Psoas muscle (tissue), 8 donors: ENCODE measurements at places on chromosomes 2 and 18. TPM values are rescaled to one million over a fixed set of nuclear protein-coding genes. Genes with fewer than 3 reads are reported as not detected.

DNA sequence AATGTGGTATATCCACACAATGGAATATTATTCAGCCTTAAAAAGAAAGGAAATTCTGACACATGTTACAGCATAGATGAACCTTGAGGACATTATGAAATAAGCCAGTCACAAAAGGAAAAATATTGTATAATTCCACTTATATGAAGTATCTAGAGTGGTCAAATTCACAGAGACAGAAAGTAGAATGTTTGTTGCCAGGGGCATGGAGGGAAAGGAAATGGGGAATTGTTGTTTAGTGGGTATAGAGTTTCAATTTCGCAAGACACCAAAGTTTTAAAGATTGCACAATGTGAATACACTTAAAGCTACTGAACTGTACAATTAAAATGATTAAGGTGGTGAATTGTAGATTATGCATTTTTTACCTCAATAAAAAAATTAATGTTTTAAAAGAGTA is 92.9 kb downstream of the TXNL1 start:
- no peak for DNase-seq

KANSL3 gene
- total RNA-seq = 55.3 TPM

DNA sequence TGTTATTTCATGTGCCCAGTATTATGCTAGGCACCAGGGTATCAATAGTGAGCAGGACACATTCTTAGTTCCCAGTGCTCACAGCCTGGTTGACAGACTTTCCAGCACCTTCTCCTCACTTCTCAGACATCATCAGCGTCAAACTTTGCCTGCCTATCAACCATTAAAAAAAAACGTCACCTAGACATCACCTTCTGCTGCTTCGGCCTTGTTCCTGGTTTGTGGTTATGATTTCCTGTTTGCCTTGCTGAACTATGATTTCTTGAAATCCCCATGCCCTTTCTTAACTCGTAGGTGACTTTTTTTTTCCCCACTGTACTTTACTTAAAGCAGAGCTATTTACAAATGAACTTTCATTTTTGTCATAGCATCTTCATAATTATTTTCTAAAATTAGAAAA is 60.4 kb upstream of the NABP1 start:
- no peak for DNase-seq

GRCh38 chr2:188974164-188974563 is at the start of gene COL3A1:
Gene COL3A1, plus strand, starts transcription at chr2:188974373. Its CDS starts 117 bp downstream, at chr2:188974490.
- DNase-seq = peak; percentile 50

GRCh38 chr2:31694444-31694843 is 113.7 kb upstream of the SRD5A2 start:
- no peak for DNase-seq

- no peak for DNase-seq
Measured at GRCh38 chr2:187390891-187391290, 57.2 kb downstream of the CALCRL start.

FARP2 gene
- 17.7 TPM for total RNA-seq

DNA sequence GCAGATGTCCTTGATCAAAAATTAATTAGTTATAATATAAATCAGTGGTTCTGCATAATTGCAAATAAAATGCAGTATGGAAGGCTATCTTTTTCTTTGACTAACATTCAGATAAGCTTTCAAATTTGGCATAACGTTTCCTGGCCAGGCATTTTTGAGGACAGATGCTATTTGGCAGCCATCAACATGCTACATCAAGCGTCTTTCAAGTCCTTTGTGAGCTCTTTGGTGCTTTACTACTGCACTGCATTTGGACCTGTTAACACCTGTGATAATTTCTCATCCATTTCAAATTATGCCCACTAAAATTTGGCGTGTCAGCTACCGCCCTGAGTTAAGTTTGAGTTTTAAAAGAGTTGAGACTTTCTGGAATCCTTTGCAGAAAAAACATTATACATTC is 545.7 kb downstream of the STK39 start:
- DNase-seq = no peak

GRCh38 chr2:173221132-173221695 is 133.5 kb upstream of the CDCA7 start:
- no peak for DNase-seq

DNA sequence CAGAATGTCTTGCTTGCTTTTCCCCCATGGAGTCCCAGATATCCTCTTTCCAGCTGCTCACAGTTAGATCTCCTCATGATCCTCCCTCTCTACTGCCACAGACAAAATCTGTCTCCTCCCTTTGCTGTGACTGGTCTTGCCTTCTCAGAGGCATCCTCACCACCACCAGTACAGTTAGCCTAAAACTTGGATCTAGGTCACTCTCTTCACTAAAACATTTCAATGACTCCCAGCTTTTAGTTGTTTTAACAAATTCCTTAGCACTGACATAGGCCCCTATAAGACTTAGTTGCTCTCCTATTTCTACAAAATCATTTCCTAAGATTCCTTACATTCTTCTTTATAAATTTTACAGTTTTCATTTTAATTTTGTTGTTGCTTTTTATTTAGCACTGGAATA is 734.2 kb upstream of the CHAC2 start:
- no peak for DNase-seq

GRCh38 chr2:63856303-63856603 is 14.6 kb downstream of the UGP2 start:
- DNase-seq = no peak

GRCh38 chr2:15223887-15224286 is 337.2 kb downstream of the NBAS start:
- no peak for DNase-seq

GRCh38 chr18:34649080-34649479 is 61.0 kb upstream of the DTNA start:
- no peak for DNase-seq

DNA sequence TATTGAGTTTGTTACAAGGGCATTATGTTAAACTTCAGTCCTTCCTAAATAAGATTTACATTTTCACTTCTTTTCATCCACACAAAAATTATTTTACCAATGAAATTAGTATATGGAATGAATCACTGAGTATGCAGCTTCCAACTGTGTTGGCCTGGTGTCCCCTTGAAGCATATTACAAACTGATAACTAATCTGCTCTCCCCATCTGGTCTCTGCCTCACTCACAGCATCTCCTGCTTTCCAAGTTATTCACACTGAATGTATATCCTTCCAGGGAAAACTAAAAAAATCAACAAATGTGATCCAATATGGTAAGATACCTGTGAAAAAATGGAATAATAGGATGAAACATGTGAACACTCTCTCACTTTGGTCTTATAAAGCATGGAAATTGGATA is 90.0 kb upstream of the NYAP2 start:
- no peak for DNase-seq

DNA sequence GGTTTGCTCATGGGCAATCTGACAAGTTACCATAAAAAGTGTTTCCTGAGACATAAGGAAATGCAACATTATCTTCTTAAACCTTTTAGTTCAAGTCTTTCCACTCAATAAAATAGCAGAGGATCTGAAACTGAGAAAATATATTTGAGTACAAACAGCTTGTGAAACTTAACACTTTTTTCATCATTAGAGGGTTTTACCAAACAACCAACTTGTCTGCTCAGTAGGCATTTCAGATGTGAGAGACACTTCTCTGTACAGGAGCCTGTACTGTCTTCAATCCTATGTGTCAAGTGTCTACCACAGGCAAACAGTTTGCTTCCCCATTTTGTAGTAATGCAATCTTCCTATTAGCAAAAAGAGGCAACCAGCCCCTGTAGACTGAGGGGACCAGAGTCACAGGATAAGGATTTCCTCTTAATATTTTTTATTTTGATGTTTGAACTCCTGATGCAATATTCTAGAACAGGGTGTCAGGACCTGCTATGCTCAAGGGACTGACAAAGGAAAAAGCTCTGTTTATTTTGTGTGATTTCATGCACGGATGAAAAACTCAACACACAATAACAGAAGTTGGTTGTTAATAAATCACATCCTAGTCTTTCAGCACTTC is 159.1 kb upstream of the LHCGR start:
- no peak for DNase-seq

DNA sequence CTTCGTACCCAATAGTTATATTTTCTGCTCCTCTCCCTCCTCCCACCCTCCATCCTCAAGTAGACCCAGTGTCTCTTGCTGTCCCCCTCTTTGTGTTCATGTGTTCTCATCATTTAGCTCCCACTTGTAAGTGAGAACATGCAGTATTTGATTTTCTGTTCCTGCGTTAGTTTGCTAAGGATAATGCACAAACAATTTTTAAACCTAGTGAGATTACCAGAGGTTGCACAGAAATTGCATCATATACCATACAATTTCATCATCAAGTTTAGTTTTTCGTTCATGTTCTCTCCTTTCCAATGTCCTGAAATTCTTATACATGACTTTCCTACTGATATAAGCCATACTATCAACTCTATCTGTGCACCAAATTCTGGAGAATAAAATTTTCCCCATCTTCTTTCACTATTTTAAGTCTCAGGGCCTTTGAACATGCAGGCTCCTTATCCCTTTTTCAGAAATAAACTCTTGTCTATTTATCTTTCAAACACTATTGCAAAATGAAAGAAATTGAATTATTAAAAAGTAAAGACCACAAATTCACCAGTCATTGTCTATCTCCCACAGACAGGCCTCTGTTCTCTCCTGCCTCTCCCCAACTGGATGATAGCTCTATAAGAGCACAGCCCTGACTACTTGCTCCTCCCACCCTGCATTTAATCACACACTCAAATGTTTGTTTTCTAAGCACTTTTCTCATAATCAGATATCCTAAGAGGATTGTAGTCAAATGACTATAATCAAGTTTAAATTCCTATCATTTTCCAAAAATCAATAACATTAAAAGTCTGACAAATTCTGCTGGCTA is 27.2 kb upstream of the B4GALT6 start:
- DNase-seq = no peak

DNA sequence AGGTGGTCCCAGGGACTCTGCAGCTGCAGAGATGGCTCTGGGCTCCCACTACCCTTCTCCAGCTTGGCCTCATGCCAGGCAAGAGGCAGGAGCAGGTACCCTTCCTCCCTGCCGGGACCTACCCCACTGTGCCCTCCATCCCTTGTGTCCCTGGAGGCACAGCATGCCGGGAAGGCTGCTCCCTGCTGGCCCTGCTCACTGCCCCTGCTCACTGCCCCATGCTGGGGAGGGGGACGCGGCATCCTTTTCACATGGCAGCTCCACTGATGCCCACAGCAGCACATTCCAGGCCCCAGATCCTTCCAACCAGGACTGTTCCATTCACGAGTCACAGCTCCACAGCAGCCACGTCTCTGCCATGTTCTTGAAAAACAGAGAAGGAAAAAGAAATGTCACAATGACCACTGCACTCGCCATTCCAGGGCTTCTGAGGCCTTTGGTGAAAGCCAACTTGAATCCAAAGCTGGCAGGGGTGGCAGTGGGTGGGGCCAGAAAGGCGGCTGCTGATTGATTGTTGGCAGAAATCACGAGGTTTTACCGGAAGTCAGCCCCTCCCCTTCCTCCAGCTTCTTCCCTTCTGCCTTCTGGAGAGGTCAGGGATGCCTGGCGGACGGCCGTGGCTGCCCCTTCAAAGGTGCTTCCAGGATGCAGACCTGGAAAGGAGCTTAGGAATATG is 268.0 kb downstream of the CYP26B1 start:
- peak; percentile 68 for DNase-seq

DNA sequence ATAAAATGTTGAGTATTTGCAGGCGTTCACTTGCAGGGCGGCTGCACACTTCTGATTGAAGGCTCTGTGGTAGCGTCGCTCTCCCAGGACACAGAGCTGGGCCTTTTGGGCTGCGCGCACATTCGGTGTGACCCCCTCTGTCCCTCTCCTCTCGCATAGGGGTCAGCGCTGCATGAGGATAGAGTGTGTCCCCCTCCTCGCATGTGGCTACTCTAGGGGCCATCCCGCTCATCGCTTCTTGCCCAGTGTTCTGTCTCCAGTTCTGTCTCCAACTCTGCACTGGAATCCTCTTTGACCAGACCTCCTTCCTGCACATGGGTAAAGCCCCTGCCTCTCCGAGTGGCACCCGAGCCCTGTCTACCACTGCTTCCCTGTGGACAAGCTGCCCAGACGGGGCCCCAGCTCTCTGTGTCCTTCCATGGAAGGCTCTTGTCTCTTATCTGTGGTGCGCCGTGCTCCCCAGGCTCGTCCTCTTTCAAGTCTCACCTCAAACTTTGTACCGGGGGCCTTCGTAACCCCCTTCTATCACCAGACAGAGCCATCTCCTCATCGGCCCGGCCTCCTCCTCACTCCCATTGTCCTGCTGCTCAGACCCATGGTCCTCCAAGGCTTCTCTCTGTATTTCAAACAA is 278.0 kb upstream of the HDAC4 start:
- DNase-seq = no peak

DNA sequence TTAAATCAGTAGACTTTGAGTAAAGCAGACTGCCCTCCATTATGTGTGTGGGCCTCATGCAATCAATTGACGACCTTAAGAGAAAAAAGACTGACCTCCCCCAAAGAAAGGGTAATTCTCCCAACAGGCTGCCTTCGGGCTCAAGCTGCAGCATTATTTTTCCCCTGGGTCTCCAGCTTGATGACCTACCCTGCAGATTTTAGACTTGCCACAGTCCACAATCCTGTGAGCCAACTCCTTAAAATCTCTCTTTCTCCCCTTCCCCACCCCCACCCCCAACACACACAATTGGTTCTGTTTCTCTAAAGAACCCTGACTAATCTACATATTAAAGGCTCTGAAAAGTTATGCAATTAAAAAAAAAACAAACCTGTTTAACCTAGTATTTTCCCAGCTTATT is 89.4 kb downstream of the RNF152 start:
- no peak for DNase-seq

DUSP2 gene
- total RNA-seq = 1.4 TPM

HSBP1L1 gene
- 8.1 TPM for total RNA-seq

PDE1A gene
- total RNA-seq = 1.5 TPM

ST6GAL2 gene
- not detected for total RNA-seq

CROCC2 gene
- not detected for total RNA-seq

SERPINB4 gene
- not detected for total RNA-seq

DNA sequence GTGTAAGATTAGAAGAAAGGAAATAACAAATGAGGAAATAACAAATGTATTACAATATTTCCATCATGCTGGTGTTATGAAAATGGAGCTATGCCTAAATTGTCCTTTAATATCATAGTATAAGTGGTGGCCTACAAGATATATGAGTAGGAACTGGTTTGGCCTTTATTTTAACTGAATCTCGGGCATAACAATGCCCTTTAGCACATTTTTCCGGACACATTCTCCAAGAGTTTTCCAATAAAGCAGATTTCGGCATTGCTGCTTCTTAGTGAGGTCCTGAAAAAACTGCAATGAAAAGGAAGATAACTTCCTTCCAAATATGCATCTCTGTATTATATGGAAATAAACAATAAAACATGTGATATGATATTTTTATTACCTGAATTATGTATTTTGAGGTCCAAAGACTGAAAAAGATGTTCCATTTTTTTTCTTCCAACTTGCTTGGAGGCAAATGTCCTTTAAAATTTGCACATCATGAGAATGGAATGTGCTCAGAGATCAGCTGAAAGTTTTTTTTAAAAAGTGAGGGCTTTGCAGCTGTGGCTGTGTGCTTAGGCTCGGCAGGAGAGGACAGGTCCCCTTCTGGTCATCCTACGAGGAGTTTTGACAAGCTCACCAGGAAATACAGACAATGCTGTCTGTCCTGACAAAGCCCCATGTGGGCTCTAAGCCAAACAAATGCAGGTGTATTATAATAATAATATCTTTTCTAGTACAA is 132.3 kb upstream of the RND3 start:
- DNase-seq = peak; percentile 18

GRCh38 chr2:12107939-12108338 is 361.5 kb downstream of the LPIN1 start:
- no peak for DNase-seq
